ENCODE measurements at places on chromosomes 6 and 20. TPM values are rescaled to one million over a fixed set of nuclear protein-coding genes. Genes with fewer than 3 reads are reported as not detected.

The BTN1A1 gene
- total RNA-seq = not detected

The WFDC2 gene
- total RNA-seq = not detected

DNA sequence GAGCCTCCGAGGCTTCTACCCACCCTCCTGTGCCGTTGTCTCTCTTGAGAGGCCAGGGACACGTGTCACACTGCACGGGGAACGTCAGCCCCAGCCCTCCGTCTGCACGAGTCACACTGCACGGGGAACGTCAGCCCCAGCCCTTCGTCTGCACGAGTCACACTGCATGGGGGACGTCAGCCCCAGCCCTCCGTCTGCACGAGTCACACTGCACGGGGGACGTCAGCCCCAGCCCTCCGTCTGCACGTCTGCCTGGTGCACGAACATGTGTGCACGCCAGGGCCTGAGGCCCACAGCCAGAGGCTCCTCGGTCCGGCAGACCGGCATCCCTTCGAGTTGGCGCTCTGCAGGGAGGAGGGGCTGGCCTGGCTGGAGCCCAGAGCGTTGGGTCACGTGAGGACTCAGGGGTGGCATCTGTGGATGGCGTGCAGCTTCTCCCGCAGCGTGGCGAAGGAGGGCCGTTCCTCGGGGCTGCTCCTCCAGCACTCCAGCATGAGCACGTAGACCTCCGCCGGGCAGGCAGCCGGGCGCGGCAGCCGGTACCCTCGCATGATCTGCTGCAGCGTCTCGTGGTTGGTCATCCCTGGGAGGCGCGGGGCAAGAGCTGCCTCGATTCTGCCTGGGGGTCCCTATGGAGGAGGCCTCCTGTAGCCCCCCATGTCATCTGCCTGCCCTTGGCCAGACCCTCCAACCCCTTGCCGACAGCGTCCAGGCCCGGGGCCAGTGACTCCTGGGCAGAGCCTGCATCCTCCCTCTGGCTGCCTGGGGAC is 3.4 kb upstream of the PTK6 start:
- DNase-seq = no peak

DNA sequence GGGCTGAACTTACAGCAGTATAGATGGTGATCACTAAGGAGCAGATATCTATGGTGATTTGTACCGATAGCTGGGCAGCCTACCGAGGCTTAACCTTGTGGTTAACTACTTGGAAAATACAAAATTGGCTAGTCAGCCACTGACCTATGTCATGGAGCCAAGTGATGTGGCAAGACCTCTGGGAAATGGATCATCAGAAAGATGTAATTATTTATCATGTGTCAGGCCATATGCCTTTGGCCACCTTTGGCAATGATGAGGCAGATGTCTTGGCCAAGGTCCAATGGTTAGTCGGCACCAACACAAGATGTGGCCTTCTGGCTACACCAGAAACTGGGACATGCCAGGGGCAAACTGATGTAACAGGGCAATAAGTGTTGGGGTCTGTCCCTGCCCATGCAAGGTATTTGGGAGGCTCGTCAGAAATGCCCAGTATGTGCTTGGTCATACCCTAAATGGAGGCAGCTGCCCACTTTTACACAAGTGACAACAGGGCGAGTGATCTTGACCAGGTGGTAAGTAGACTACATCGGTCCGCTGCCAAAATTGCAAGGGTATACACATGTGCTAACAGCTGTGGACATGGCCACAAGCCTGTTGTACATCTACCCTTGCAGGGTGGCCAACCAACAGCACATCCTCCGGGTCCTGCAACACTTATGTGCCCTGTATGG is 30.1 kb downstream of the HDDC2 start:
- DNase-seq = no peak

The BACH2 gene
- 4.3 TPM for total RNA-seq

GRCh38 chr6:115001731-115002350 is 659.0 kb upstream of the HS3ST5 start:
- no peak for DNase-seq

The BRD2 gene
- total RNA-seq = 39.4 TPM

- DNase-seq = no peak
Measured at GRCh38 chr6:91437315-91437729, 850.5 kb upstream of the MAP3K7 start.

- DNase-seq = no peak
Measured at GRCh38 chr20:63534427-63534830, 2.7 kb downstream of the PTK6 start.

The MARCKS gene
- 218 TPM for total RNA-seq

- no peak for DNase-seq
Measured at GRCh38 chr6:44202972-44203750, 13.6 kb upstream of the MYMX start.

DNA sequence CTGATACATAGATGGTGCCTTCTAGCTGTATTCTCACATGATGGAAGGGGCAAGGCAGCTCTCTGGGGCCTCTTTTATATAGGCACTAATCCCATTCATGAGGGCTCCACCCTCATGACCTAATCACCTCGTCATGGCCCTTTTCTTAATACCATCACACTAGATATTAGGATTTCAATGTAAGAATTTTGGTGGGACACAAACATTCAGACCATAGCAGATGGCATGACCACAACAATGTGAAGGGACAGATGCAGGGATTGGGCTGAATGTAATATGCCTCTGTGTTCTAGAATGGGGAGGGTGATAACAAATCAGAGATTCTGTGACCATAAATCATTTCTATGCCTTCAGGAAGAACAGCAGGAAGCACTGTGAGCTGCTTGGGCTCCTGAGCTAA is 145.8 kb downstream of the LCA5 start:
- DNase-seq = no peak

DNA sequence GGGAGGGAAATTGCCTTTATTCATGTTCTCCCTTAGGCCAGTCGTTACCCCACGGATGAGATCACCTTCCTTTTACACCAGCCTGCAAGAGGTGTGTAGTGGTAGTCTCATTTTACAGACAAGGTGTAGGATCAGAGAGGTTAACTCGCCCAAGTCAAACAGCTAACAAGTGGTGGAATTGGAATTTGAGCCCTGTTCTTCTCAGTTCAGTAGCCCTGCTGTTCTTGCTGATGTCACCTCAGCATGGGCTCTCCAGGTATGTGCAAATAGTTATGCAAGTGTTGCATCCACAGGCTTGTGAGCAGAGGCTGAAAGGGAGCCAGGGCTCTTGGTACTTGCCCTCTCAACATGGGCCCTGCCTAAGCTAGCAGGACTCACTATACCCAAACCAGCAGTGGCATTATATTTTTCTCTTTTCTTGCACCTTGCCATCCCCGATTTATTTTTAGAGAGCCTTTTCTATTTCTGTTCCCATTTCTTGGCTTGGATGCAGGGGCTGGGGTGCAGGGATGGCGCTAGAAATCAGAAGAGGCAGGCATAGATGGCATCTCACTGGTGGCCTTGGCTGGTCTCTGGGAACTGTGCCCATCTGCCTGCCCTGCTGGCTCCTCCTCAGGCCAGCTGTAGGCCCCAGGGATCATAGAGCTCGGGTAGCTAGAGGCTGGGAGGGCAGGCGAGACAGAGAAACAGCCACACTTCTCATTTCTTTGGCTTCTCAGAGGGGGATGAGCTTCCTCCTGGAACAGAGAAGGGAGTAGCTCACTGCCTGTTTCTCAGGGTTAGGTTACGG is 18.2 kb downstream of the PPARD start:
- no peak for DNase-seq

- DNase-seq = no peak
Measured at GRCh38 chr20:60903325-60903971, 348.6 kb upstream of the CDH4 start.

DNA sequence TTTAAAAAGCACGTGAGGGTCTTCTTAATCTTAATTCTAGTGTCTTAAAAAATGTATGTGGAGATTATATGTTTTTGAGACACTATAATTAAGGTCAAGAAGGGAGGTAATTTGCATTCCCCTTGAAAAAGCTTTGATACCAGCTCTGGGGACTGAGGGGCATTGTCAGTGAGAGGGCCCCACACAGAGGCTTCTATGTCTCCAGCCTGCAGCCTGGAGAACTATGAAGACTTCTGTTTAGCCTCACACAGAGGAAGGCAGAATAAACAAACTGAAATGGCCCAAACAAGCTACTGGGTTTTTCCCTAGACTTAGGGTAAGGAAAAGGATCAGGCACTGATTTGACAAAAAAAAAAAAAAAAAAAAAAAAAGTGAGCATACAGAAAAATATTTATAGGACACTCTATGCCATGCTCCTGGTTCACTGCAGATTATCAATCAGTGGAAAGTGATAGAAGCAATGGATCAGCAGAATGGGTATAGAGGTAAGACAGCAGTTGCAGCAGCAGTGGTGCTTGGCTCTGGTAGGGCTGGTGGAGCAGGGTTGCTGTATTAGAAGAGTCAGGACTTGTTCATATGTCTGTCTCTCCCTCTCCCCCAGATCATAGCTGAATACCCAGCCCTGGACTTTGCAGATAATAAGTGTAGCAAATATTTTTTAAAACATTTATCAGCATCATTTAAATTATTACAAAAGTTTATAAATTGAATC is 85.4 kb downstream of the KLHL32 start:
- DNase-seq = no peak

The ULBP2 gene
- total RNA-seq = 1.4 TPM

- no peak for DNase-seq
Measured at GRCh38 chr6:4790158-4790899, 14.1 kb downstream of the CDYL start.

DNA sequence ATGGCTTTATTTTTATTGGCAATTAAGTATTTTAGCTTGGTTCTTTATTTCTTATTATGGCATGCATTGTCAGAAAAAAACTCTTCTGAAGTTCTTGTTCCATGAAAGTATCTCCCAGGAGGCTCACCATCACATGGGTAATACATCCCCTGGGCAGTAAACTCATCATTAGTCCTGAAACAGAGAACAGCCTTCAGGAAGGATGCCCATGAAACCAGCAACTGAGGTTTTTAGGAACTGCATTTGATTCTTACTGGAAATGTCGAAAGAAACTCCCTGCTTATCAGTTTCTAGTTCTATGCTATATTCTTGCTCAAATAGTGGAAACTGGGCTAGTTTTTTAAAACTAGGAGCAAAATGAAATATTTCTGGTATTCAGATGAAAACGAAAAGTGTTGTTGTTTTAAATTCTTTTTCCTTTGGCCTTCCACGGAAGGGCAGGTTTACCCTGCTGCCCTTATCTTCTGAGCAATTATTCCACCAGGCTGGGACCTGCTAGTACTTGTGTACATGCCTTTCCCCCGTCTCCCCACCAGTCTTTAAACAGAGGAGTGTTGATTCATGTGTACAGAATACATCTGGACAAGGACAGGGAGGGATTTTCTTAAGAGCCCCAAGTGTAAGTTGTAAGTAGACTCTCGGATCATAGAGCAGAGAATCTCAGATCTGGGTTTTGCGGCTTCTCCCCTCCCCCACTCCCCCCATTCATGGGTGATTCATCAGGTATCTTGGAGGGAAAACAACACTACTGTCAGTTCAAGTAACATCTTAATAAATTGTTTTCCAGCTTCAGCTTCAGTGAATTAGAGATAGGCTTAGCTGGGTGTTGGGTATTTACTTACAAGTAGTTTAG is 81.5 kb downstream of the RTN4IP1 start:
- DNase-seq = peak; percentile 62

DNA sequence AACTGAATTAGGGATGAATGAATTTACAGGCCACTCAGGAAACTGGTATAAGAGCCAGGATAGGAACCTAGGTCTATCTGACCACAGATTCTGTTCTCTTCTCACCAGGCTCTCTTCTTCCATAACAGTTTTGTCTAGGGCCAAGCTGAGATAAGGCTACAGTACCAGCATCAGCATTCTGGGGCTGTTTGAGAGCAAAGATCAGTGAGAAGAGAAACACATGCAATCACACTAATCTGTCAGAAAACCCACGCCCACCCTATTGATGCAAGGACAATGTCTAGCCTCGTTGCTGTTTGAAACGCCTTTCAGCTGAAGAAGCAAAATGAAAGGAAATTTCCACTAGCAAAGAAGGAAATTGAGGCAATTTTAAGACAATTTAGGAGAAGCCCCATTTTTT is 137.7 kb downstream of the LCA5 start:
- DNase-seq = no peak

The ZSCAN23 gene
- under 0.01 TPM for total RNA-seq

GRCh38 chr6:29791786-29792122 is 35.9 kb upstream of the HLA-G start:
- no peak for DNase-seq

The OTOR gene
- total RNA-seq = not detected

GRCh38 chr6:165098165-165098564 is 211.2 kb downstream of the C6orf118 start:
- no peak for DNase-seq

The ZNF391 gene
- 0.38 TPM for total RNA-seq

The POU3F2 gene
- not detected for total RNA-seq

GRCh38 chr6:89313006-89313405 is 2.1 kb downstream of the GABRR2 start:
- peak; percentile 51 for DNase-seq

DNA sequence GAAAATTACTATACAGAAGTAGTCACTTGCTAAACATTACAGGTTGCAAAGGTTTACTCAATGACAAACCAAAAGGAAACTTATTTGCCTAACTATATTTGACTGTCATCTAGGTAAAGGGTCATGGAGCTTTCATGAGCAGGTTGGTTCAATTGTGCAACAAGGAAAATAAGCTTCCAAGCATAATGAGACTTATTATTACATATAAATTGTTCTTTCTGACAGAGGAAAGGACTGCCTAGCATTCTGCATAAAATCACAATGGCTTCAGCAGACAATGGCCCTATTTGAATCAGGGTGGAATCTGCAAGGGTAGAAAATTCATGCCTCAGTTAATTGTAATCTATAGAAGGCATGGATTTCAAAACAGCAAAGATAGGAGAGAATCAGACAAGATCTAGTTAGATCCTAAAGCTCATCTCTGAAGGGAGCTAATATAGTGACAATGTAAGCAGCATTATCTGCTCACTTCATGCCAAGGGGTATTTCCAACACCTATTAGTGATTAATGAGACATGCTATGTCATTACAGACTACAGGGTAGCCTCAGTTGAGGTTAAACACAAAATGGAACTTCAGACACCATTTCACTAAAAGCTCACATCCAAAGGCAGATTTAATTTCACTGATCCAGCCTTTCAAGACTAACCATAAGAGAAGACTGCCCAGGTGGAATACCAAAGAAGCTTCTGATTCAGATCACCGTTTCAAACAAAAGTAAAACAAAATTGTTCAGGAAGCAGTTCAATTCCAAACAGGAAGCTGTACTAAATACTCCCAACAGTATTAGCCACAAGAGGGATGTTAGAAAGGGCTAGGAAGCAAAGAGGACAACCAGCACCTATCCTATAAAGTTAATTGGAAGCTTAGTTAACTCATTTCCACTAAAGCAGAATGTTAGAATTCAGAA is 8.5 kb downstream of the STAU1 start:
- DNase-seq = peak; percentile 21

The ZNF184 gene
- total RNA-seq = 4.4 TPM

The LRRC73 gene
- total RNA-seq = under 0.01 TPM

DNA sequence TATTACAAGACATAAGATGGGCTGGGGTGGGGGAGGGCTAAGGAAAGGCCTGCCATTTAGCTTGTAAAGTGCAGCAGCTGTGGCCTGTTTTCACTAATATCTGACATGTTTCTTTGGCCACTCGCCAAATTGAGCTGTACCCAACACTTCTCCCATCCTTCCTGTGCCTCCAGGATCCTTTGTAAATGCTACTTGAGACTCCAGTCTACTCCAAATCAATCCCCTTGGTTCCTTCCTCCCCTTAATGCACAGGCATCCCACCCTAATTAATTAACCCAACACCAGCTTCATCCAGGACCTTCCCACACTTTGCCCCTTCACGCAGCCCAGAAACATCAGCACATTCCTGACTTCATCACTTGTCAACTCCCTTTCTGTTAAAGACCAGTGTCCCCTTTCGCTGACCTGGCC is 55.0 kb upstream of the TCF21 start:
- DNase-seq = no peak
